ENCODE measurements at places on chromosomes 7 and 10.

DNA sequence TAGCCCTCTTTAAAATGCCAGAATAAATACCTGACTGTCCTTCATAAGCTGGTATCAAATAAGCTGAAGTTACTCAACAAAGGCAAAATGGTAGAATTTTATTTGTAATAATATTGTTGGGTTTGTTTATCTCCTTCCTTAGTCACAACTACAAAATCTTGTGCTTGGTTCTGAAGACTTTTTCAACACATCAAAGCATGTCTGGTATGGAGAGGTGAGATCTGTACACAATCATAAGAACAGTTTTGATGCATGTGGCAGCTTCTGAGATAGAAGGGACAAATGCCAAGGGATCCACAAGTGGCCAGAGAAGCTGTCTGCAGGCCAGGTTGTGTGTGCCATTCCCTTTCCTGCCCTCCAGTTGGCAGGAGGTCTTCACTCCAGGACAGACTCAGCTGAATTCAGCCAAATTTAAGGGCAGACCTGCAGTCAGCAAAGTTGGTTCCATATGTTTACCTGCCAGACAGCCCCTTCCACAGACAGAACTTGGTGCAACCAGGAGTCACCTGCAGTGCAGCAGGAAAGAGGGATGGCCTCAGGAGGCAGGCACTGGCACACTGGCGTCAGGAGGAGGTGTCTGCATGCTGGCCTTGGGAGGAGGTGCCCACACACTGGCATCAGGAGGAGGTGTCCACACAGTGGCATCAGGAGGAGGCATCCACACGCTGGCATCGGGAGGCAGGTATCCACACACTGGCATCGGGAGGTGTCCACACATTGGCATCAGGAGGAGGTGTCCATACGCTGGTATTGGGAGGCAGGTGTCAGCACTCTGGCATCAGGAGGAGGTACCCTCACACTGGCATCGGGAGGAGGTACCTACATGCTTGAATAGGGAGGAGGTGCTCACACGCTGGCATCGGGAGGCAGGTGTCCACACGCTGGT lies 93.1 kb upstream of the IKZF1 start:
- no peak for DNase-seq

- no peak for DNase-seq
Measured at GRCh38 chr10:317926-318325, 182.7 kb downstream of the ZMYND11 start.

DNA sequence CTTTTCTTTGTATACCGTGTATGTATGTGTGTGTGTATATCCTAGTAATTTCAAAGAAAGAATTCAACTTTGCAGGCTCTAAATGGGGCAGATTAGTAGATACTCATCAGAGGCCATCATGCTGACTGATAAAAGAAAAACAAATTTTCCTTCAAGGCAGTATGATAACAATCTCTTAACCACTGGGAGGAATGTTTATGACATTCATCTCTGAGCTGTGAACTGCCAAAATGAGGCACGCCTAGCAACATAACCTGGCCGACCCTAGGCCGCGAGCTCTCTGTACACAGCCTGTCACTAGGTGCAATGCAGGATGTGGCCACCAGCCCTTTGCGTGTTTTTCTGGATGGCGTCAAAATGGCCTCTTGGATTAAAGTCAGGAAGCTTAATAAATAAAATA lies 343.7 kb upstream of the GALNT17 start:
- DNase-seq = no peak

DNA sequence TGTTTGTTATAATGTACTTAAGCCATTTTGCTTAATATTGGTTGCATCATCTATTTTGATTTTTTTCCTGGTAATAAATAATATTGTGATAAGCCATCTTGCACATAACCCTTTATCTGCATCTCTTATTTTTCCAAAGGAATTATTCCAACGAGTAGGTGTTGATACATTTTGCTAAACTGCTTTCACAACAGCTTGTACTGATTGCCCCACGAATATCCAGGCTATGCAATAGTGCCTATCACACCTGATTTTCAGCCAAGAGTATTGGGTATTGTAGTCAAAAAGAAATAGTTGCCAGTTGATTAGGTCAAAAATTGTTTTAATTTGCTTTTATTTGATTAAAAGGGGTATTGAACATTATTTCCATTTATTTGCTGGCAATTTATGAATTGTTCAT lies 20.7 kb downstream of the CREB5 start:
- no peak for DNase-seq

DNA sequence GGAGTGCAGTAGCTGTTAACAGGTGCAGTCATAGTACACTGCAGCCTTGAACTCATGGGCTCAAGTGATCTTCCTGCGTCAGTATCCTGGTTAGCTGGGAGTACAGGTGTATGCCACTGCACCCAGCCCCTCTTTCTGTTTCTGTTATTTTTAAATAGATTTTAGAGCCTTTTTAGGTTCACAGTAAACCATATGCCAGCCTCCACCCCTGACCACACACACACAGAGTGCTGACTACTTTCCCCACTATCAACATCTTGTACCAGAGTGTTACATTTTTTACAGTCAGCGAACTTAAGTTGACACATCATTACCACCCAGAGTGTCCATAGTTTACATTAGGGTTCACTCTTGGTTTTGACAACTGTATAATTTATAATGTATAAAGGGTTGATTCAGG lies 32.1 kb downstream of the MARCHF5 start:
- DNase-seq = no peak

DNA sequence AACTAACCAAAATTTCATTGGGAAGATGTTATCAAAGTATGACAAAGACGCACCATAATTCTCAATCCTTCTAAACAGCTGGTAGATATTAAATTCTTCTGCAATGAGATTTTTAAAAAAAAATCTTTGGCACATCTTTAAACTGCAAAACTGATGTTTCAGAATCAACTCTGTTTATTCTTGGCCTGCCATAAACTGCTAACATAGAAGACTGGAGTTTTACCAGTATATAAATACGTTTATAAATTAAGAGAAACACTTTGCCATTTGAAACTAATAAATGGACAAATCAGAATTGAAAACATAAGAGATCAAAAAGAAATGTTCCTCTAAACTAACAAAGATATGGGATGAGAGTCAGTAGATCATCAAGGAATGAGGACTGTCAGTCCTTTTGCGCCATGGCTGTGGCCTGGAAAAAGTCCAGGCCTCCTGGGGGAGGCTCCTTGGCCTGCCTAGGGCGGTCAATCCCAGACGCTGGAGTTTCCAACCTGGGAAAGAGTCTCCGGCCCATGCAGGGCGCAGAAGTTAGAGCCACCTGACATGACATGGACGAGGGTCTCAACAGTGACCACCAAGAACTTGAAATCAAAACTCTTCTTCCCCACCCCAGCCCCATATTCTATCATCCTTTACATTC lies 34.2 kb upstream of the NEBL start:
- no peak for DNase-seq

DNA sequence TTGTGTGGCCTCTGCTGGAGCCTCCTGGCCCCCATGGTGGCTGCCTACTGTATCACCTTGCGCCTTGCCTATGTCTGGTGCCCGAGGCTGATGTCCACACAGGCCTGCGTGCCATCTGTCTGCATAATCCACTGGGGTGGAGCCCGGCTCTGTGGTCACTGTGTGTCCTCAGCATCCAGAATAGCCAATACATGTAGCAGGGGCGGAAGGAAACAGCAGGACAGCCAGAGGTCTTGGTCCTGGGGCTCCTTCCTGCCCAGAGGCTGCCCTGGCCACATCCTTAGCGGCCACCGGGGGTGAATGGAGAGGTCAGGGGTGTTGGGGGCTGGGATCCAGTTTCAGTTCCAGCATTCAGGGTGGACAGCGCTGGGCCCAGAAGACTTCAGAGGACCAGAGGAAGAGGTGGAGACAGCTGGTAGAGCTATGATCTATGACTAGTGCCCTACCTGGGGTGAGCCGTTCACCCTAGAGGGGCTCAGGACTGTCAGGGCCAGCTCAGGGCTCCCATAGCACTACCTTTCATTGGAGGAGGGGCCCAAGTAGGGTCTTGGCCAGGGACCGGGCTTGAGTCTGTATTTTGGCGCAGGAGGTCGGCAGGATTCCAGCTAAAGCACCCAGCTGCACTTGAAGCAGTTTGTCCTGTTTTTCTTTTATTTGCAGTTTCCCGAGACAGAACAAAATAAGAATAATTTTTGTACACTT lies 15.9 kb downstream of the YKT6 start:
- DNase-seq = no peak

DNA sequence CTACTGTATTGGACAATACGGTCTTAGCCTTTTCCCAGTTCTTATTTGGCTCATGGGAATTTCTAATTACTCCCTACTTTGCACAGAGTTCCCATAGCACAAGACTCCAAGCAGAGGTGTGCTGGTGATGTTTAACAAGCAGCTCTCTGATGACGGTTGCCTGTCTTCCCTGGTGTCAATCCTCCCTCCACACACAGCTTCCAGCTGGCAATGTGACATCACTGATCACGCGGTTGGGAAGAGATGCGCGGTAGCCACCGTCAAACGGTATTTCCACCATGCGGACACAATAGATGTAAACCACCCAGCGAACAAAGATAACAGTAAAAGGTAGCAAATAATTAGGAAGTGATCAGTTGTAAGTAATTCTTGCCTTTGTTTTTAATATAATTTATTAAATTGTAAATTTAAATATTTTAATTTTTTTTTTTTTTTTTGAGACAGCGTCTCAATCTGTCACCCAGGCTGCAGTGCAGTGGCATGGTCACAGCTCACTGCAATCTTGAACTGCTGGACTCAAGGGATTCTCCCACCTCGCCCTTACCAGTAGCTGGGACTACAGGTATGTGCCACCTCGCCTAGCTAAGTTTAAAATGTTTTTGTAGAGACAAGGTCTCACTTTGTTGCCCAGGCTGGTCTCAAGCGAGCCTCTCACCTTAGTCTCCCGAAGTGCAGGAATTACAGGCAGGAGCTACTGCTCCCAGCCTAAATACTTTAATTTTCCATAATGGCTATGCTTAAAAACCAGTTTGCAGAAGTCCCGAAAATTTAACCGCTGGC lies 36.3 kb upstream of the IL15RA start:
- DNase-seq = no peak

- no peak for DNase-seq
Measured at GRCh38 chr10:33808475-33808874, 474.0 kb upstream of the NRP1 start.

DNA sequence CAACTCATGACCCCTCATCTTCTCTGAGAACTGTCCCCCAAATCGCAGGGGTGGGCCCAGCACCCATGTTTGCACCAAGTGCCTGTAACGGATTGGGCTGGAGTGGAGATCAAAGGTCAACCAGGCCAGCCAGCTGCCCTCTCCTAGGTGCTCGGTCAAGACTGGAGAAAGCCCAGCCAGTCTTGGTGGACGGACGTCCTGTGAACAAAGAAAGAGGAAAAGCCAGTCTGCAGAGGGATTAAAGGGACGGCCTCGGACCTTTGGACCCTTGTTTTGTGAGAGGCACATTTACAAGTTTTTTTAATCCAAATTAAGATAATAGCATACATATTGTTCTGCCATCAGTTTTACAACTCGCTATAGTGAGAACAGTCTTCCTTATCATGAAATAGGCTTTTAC lies 31.7 kb upstream of the GALNTL5 start:
- no peak for DNase-seq

- DNase-seq = no peak
Measured at GRCh38 chr7:95375591-95376257, 20.5 kb downstream of the PON3 start.

GRCh38 chr10:132375116-132375794 lies 21.7 kb upstream of the PWWP2B start:
- DNase-seq = no peak

- no peak for DNase-seq
Measured at GRCh38 chr7:143929224-143929920, 5.7 kb upstream of the OR2F2 start.

GRCh38 chr10:103665162-103665889 lies 171.8 kb downstream of the NEURL1 start:
- DNase-seq = no peak

DNA sequence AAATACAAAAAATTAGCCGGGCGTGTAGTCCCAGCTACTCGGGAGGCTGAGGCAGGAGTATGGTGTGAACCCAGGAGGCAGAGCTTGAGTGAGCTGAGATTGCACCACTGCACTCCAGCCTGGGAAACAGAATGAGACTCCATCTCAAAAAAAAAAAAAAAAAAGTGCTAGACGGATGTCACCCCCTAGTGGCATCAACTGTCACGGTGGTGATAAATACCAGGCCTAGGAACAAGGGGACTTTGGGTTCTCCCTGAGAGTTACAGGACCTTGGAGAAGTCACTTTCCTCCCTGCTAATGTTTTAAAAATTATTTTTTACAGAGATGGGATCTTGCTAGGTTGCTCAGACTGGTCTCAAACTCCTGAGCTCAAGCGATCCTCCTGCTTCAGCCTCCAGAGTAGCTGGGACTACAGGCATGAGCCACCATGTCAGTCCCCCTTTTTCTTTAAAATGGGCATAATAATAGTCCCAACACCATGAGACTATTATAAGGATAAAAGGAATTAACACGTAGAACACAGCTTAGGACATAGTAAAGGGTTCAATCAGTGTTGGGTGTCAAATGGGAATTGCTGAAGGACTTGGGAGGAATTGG lies 2.6 kb upstream of the TMEM130 start:
- no peak for DNase-seq

GRCh38 chr7:128311013-128311412 lies 32.7 kb downstream of the RBM28 start:
- no peak for DNase-seq

- no peak for DNase-seq
Measured at GRCh38 chr7:111140091-111140865, 49.4 kb downstream of the LRRN3 start.

GRCh38 chr10:19930936-19931893 lies 115.0 kb downstream of the PLXDC2 start:
- DNase-seq = no peak

GRCh38 chr7:138004046-138004445 lies 2.2 kb upstream of the CREB3L2 start:
- DNase-seq = no peak

- no peak for DNase-seq
Measured at GRCh38 chr10:45058992-45059561, 58.4 kb downstream of the ZNF22 start.

DNA sequence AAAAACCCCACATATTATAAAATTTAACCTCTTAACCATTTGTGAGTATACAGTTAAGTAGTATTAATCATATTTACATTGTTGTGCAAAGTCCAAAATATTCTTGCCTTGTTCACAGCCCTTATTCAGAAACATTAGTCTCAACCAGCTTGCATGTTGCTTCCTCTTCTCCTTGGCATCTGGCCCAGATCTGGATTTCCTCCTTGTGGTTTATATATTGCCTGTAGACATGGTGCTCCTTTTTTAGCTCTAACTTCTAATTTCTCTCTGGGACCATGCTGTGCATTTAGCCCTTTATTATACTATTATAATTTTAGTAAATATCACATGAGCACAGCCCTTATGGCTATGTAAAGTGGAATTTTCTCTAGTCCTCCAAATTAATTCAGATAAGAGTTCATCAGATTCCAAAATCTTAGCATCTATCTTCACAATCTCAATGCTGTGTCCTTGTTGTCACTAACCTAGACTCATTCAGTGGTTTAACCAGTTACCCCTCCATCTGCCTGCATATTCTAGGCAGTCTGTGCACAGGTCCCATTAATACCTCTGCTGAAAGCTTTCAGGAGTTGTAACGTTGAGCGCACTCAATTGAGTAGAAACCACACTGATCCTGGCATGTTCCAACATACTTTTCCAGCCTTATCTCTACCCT lies 7.9 kb downstream of the CPED1 start:
- DNase-seq = peak; percentile 38

GRCh38 chr7:106344211-106344610 lies 59.4 kb upstream of the NAMPT start:
- DNase-seq = no peak

All from midbrain (tissue), 1 donor.